ENCODE measurements at places on chromosomes 1 and 21.
A peak's percentile ranks its signal among the peaks of the same experiment; 100 is the strongest.

- DNase-seq = no peak
Observed at GRCh38 chr1:225857256-225857655, 24.9 kb downstream of the TMEM63A start.

- no peak for DNase-seq
Observed at GRCh38 chr1:234369033-234369430, 4.2 kb upstream of the COA6 start.

GRCh38 chr1:60906039-60906438 lies 176.3 kb upstream of the NFIA start:
- DNase-seq = no peak

GRCh38 chr1:184672013-184672726 lies 82.5 kb downstream of the EDEM3 start:
- no peak for DNase-seq

- no peak for DNase-seq
Observed at GRCh38 chr1:156905651-156906050, 12.1 kb downstream of the PEAR1 start.

GRCh38 chr1:172356620-172357019 lies 63.9 kb upstream of the C1orf105 start:
- DNase-seq = no peak

DNA sequence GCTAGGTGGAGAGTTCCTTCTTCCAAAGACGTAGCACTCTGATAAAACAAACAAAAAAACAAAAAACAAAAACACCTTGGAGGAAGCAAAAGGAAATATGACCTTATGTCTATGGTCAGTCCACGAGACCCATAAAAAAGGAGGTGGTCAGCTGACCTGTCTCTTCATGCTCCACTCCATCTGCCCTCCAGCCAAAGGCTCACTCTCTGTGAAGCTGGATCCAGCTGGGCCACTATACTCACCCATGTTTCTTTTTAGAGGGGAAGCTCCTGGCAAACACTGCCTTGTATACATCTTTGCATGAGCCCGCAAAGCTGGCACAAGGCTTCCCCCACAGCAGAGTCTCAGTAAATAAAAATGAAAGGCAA lies 126.1 kb upstream of the CACHD1 start:
- DNase-seq = no peak

DNA sequence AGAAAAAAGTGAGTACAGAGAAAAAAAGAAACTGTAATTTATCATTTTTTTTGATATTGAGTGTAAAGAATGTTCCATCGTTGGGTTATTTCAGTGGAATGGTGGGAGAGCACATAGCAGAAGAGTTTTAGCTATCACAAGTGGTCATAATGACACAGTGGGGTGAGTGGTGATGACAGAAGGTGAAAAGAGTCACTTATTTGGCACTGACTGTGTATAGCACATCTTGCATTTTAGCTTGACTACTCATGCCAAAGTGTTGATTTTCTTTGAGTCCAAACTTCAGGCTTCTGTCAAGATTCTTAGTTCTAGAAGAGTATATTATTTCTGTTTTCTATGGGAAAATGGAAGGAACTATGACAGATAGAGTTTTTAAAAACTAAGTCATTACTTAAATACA lies 261.2 kb downstream of the GRIK1 start:
- no peak for DNase-seq

- DNase-seq = no peak
Observed at GRCh38 chr1:246947255-246947654, 15.5 kb upstream of the AHCTF1 start.

DNA sequence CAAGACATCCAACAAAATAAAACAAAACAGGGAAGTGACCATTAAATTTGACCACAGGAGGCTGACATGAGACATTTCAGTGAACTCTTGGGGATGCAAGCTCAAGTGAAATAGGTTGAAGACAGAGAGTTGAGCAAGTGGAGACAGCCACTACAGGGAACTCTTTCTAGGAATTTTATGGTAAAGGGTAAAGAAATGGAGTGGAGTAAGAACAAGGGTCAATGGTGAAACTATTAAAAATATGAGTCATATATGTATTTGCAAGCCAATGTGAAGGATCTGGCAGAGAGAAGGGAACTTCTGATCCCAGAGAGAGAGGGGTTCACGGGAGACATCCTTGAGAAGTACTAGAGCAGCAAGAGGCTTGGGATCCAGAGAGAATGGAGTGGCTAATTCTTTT lies 9.1 kb upstream of the TRABD2B start:
- DNase-seq = no peak

DNA sequence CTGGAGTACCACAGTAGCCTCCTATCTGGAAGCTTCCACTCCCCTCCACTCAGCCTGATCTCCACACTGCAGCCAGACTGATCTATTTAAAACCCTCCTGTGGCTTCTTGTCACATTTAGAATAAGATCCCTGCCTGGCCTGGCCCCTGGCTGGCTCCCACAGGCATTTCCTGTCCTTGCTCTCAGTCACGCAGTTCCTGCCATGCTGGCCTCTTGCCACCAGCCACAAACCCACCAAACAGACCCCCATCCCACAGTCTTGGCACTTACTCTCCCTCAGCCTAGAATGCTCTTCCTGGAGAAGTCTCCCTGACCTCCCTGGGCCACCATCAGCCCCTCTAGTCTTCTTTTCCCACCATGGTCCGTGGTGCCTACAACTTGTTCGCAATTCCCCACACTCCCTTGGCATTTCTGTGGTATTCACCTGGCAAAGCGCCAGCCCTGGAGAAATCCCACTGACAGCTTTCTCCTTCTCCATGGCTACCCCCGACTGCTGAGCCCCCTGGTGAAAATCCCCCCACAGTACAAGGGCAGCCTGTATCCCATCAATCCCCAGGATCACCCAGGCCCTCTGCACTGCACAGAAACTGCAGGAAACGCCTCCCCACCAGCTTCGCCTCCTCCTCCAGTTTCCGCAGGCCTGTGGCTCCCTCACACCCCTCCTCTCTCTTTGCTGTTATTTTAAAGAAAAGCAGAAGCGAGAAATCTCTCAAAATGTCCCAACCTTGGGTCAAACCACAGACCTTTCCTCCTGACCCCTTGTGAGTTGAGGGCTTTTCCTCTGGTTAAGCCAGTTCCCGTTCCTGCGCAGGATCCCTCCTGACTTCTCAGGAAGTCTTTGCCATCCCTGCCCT lies 94.5 kb downstream of the SYT2 start:
- DNase-seq = peak; percentile 61

DNA sequence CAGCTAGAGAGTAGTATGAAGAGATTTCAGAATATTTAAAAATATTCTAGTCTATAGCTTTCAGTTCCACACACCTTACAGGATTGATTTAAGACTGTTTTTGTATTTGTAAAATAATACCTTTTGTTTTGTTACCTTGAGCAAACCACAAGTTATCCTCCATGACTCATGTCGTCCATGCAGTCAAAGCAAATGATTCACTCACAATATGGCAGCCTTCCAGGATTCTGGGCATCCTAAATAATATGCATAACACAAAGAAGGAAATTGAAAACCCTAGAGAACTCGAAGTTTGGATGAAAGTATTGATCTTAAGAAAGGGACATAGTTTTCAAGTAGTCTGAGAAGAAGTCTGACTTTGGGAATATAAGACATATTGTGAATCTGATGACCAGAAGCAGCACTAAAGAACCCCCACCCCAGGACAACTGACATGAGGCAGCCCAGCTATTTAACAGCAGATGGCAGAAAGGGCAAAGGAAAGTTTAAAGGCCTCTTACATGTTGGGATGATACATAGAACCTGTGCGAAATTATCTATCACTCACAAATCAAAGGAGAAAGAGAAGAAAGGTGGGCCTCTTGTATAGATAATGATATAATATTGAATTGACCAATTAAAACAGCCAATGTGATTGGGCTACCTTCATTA lies 857.9 kb downstream of the BRINP3 start:
- DNase-seq = no peak

GRCh38 chr1:198699167-198700015 lies 60.6 kb downstream of the PTPRC start:
- no peak for DNase-seq

- no peak for DNase-seq
Observed at GRCh38 chr1:78052685-78053405, 7.1 kb downstream of the GIPC2 start.

DNA sequence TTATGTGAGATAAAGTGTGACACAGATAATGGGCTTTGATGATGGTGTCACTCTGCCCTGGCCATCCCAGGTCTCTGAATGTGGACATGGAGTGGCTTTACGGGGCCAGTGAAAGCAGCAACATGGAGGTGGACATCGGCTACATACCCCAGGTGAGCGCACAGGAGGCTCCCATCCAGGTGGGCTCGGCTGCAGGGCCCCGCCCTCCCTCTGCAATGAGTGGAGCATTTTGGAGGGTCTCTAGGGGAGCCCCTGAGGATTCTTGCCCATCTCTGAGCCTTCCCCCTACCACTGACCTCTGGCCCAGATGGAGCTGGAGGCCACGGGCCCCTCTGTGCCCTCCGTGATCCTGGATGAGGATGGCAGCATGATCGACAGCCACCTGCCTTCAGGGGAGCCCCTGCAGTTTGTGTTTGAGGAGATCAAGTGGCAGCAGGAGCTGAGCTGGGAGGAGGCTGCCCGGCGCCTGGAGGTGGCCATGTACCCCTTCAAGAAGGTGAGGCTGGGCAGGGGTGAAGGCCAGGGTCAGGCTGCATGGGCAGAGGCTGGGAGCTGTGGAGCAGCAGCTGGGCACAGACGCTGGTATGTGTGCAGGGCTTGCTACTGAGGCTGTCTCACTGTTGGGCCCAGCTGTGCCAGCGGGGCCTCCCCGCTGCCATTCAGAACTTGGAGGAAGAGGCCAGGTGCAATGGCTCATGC lies 8.2 kb upstream of the MTFR1L start:
- DNase-seq = no peak

DNA sequence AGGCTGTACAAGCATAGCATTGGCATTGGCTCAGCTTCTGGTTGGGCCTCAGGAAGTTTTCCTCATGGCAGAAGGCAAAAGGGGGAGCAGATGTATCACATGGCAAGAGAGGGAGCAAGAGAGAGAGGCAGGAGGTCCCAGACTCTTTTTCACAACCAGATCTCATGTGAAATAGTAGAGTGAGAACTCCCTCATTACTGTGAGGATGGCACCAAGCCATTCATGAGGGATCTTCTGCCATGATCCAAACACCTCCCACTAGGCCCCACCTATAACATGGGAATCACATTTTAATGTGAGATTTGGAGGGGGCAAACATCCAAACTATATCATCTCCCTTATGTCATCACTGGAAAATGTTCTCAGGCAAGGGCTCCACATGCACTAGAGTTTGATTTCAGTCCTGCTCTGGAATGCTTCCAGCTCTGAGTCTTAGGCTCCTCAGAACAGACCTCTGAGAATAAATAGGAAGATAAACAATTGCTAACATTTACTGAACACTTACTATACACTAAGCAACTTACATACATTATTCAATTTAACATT lies 39.4 kb upstream of the VTCN1 start:
- DNase-seq = no peak

DNA sequence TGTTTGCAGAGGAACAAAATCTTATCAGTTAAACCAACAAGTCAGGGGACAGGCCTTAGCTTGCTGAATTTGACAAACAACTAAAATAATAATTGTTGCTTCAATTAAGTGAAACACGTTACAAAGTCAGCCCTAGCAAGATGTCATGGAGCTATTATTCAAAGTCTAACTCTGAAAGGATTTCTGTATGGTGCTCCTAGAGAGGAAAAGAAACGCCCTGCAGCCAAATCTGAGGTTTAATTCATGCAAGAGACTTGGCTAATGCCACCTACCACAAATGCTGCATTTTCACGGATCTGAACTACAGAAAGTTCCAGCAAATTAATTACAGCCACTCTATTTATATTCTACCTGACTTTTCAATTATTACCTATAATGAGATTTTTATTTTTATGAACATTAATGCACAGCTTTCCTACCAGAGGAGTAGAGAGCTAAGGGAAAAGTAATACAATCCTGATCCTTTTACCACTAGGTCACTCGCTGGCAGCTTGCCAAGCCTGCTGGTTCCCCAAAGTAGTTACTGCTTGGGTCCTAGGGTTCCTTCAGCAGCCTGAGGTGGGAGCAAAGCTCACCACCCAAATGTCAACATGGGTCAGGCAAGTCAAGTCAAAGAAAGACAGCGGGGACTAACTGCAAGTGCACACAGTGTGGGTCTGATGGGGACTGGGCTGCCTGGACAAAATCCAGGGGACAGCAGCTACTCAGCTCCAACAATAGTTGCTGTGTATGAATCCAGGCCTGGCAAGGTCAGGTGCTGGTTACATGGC lies 8.5 kb downstream of the COLGALT2 start:
- no peak for DNase-seq
